ENCODE measurements at places on chromosomes 2 and 18. TPM values are rescaled to one million over a fixed set of nuclear protein-coding genes. Genes with fewer than 3 reads are reported as not detected.

DNA sequence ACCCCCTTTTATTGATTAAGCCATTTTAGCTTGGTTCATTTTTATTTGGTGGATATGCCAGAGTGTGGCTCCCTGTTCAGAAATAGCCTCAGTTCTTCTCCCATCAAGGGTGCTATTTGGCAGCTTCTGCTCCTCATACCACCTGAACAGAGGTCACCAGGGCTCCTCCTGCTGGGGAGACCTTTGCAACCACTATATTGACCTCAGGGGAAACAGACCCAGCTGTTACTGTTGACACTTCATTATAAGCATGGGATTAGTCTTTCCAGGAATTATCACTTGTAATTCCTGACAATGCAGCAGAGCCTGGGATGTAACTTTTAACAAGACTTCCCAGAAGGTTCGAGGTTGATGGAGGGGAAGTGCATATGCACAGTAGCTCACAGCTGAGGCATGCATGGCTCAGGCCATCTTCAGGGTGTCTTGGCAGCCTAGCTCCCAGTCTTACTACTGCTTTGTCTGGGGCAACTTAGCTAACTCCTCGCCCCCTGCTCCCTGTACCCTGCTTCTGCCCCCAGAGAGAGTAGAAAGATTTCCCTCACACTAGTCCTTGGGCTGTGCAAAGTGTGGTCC lies 239.4 kb upstream of the SPRED2 start:
- no peak for DNase-seq
- no peaks in the 10 kb centered on the region for H3K4me1 ChIP-seq
- H3K4me3 ChIP-seq, result no peak overlapping the region
- no peak overlapping the region for H3K27ac ChIP-seq

The SLC5A7 gene
- 0.41 TPM for total RNA-seq

The COA5 gene
- total RNA-seq, result 13.1 TPM

DNA sequence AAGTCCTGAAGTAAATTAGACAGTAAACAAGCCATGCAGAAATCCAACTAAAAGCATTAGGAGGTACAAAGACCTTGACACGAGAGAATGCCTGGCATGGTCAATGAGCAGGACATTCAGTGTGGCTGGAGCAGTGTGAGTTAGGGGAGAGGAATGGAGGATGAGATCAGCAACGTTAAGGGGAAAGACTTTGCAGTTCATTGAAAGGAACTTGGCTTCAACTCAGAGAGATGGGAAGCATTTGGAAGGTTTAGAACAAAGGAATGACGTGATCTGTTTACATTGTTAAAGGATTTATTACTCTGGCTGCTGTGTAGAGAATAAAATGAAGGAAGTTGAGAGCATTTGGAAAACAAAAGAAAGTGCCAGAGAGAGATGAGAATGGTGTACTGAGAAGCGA lies 621.3 kb downstream of the XIRP2 start:
- H3K4me3 ChIP-seq, result no peak overlapping the region
- H3K36me3 ChIP-seq, result no peaks in the 10 kb centered on the region
- peaks cover 11% of the 10 kb centered on the region for H3K4me1 ChIP-seq
- DNase-seq, result no peak
- no peaks in the 10 kb centered on the region for H3K27me3 ChIP-seq

The NGEF gene
- total RNA-seq, result 89.4 TPM

- no peaks in the 10 kb centered on the region for H3K36me3 ChIP-seq
- no peaks in the 10 kb centered on the region for H3K4me1 ChIP-seq
- peaks cover 5% of the 10 kb centered on the region for H3K27me3 ChIP-seq
- no peak overlapping the region for H3K27ac ChIP-seq
- no peak for DNase-seq
These were observed 131.1 kb downstream of the CCDC74A start for GRCh38 chr2:131658769-131659131.

The IL1F10 gene
- not detected for total RNA-seq

- no peak for DNase-seq
- H3K4me3 ChIP-seq, result no peak overlapping the region
- H3K27ac ChIP-seq, result no peak overlapping the region
- no peaks in the 10 kb centered on the region for H3K27me3 ChIP-seq
These were observed 490.7 kb downstream of the NUP35 start for GRCh38 chr2:183614799-183615435.

Measured in transverse colon (tissue), 4 donors.